CD4-positive, alpha-beta memory T cell (primary cell): ENCODE measurements at places on chromosomes 13 and 19. TPM values are rescaled to one million over a fixed set of nuclear protein-coding genes. Genes with fewer than 3 reads are reported as not detected.

The NCR1 gene
- not detected for total RNA-seq

The IGFL1 gene
- not detected for total RNA-seq

The FCAR gene
- total RNA-seq: not detected

- no peak for DNase-seq
These were observed 3.7 kb upstream of the CADM4 start for GRCh38 chr19:43643326-43643725.

DNA sequence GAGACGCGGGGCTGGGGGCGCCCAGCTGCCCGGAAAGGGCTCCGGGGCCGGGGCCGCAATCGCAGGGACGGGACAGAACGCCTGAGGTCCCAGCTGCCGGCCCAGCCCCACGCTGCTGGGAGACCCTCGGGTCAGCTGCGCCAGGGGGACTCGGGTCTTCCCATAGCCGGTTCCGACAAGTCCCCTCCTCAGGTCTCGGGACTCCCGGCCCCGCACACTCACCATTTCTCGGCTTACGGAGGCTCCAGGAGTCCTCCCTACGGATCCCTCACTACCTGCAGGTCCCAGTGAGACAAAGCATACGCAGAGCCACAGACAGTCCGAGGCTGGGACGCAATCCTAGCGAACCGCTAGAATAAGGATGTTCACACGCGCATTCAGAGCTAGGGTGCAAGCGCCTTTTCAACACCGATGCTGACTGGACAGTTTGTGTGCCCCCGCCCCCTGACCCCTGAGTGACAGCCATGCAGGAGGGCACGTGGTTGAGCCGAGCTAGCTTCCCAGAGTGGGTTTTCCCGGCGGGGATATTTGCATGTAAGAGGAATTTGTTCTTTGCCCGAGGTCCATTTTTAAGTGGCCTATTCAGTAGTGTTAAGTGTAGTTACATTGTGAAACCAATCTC, 13.6 kb downstream of the ZNF490 start:
- no peak for DNase-seq

- DNase-seq: no peak
These were observed 633.1 kb downstream of the EFNB2 start for GRCh38 chr13:105902396-105902795.

DNA sequence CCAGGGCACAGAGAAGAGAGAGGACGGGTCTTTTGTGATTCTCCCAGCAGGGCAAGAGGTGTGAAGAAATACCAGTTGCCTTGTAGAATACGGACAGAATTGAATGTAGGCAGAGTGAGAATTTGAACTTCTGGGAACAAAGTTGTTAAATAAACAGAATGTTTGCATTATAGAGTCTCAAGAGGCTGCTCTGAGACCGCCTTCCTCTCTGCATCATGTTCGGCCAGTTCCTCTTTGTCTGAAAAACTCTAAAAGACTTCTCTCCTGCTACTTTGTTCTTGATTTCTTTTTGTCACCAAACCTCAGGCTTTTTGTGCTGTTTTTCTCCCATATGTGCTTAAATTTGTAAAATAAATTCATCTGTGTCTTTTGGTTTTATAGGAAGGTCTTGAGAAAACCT, 256.4 kb downstream of the DLEU7 start:
- DNase-seq: no peak

GRCh38 chr19:38227287-38228004, 3.4 kb upstream of the DPF1 start:
- DNase-seq: no peak

GRCh38 chr19:34241513-34242337, 12.6 kb upstream of the GARRE1 start:
- DNase-seq: no peak
